NCI-H748 treated with DMSO at 0.1 percent for 48 hours (cell line): ENCODE measurements at places on chromosomes 13 and 19.

DNA sequence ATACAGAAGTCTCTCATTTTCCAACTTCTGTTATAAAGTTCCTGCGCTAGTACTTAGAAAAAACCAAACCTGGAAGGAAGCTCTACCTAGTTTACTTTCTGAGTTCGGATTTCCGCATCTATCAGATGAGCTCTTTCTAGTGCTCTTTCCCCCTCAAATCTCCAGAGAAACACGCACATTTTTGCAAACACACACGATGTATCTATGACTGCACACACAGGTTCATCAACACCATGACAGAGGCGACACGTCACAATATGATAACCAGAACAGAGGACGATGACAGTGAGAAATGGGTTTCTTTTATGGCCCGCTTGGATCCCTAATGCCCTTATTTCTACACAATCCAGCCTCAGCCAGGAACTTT is 629 bp upstream of the LRRC63 start:
- DNase-seq = peak; percentile 41

DNA sequence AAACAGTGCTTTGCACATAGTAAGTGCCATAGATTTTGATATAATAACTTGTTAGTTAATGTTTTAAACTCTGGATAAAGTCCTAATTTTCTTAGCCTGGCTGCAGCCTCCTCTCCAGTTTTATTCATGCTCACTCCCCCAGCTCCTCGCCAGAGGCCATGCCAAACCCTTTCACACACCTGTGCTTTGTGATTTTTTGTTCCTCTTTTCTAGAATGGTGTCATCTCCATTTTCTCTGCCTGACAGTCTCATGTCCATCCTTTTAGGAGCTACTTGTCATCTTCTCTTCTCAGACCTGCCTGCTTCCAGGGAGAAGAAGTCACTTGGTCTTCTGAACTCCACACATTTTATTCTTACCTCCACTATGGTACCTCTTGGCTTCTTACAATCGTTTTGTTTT is 55.8 kb upstream of the SPATA13 start:
- DNase-seq = no peak

- DNase-seq = no peak
Measured at GRCh38 chr19:2719920-2720776, 1.0 kb downstream of the DIRAS1 start.

DNA sequence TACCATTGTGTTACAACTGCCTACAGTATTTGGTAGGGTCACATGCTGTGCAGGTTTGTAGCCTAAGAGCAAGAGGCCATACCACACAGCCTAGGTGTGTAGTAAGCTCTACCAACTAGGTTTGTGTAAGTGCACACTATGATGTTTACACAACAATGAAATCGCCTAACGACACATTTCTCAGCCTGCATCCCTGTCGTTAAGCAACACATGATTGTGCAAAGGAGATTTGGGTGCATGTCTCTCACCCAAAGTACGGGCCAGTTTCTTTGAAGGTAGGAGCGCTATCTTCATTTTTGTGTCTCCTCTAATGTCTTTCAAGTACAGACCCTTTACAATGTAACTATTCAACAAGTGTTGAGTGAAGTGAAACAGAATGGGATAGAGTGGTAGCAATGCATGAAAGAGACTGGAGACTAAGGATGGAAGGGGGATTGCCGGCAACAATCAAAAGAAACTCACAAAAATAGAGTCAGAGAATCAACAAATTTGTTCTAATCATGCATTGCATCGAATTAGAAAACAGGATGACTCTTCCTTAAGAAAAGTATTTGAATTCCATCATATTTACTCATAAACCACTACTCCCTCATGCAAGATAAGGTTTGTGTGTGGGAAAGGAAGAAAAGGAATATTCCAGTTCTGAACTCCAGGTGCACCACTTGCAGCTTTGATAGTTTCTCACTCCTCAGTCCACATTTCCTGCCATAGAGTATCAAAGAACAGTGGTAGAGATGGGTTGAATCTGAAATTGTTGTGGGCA is 60.2 kb upstream of the TNFRSF19 start:
- DNase-seq = no peak

GRCh38 chr13:106623799-106624460 is 56.0 kb upstream of the ARGLU1 start:
- DNase-seq = no peak

- no peak for DNase-seq
Measured at GRCh38 chr19:19083413-19084178, 19.8 kb downstream of the SLC25A42 start.

- no peak for DNase-seq
Measured at GRCh38 chr19:7670150-7670783, 1.4 kb downstream of the RETN start.

DNA sequence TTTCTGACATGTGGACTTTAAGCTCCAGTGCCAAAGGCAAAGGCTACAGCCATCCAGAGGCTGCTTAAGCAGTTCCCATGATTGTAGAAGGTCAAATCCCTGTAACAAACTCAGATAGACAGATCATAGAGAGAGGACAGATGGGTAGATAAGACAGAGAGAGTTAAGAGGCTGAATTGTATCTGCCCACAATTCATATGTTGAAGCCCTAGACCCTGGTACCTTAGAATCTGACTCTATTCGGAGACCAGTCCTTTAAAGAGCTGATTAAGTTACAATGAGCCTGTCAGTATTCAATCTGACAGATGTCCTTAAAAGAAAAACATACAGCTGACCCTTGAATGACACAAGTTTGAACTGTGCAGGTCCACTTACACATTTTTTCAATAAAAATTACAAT is 115.2 kb downstream of the RAP2A start:
- no peak for DNase-seq

DNA sequence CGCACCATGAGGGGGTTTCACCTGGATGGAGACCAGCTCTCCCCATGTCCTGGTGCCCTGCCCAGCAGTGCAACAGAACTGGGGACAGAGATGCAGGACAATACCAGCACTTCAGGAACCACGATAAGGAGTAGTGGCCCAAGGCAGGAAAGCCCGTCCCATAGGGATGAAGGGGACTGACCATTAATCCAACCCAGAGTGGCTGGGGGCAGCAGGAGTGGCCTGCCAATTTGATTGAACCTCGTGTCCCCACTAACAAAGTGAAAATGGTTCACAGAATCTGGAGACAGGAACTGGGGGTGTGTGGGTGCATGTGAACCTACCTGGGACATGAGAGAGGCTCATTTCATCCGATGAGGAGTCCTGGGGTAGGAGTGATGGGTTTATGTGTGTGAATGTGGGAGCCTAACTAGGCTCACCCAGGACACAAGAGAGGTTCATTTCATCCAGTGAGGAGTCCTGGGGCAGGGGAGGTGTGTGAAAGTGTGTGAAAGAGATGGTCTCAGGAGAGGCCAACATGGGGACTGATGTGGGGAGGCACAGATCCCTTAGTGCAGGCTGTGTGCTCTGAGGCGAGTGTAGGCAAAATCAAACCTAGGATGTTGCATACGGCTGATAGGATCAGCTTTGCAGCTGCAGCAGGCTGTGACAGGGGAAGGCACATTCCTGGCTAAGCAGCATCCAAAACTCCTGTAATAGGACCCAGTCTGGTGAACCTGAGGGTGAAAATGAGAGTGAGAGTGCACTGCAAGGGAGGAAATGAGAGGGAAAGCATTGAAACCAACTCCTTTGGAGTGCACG is 98.2 kb downstream of the ZNF429 start:
- DNase-seq = no peak

- no peak for DNase-seq
Measured at GRCh38 chr19:325173-325936, 19.2 kb downstream of the MIER2 start.

DNA sequence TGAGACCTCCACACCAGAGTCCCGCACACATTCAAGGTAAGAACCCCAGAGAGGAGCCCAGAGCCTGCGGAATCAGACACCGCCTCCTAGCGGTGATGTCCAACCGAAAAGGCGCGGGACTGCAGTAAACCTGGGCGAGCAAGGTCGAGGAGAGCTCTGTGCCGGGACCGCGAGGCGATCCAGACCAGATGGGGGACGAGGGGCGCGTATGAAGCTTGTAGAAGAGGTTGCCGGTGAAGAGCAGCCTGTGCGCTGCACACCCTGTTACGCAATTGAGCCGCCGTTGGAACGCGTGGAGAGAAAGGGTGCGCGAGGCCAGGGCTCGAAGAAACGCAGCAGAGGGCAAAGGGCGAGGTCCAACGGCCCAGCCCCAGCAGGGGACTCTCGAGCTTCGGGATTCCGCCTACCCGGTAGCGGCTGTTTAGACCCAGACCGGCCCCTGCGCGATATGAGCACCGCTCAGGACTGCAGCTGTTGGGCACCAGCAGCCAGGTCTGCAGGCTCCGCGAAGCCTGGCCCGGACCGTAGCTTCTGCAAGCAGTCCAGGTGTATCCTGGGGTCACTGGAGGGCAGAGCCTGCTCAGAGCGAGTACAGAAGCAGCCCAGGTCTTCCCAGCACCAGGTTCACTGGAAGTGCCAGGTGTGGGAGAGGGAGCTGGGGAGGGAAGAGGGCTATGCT is 65.9 kb upstream of the ZNF599 start:
- no peak for DNase-seq

GRCh38 chr19:29548483-29549085 is 22.8 kb downstream of the VSTM2B start:
- DNase-seq = no peak

GRCh38 chr13:26017932-26018665 is 33.7 kb downstream of the SHISA2 start:
- DNase-seq = no peak

GRCh38 chr13:103952183-103952582 is 886.0 kb upstream of the SLC10A2 start:
- DNase-seq = no peak

- no peak for DNase-seq
Measured at GRCh38 chr19:57016076-57016475, 103.7 kb upstream of the USP29 start.

GRCh38 chr19:49564616-49565045 is 15.7 kb downstream of the NOSIP start:
- DNase-seq = no peak

- peak; percentile 55 for DNase-seq
Measured at GRCh38 chr19:44824761-44825160, 15.9 kb downstream of the BCAM start.

DNA sequence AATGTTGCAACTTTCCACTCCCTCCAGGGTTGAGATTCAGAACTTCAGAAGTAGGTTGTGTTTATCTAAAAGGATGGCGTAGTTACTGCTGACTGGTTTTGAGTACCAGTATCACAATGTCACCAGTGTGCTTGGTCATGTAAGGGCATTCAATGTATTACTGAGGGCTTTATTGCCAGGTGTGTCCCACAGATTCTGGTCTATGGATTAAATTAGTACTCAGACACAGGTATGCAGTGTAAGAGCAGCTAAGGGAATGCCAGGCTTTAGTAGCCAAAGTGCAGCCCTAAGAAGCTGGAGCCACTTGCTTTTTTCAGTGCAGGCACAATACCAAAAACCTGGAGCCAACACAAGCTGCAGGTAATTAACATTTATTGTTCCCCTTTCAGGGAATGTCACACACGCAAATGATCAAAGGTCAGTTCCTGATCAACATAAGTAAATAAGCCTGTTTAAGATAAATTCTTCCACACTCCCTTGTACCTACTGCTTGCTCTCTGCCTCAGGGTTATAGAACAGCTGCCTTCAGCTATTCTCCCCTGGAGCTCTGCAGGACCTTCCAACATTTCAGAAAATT is 130.1 kb upstream of the ZNF91 start:
- DNase-seq = no peak

- no peak for DNase-seq
Measured at GRCh38 chr13:23450340-23451046, 17.0 kb upstream of the SACS start.

DNA sequence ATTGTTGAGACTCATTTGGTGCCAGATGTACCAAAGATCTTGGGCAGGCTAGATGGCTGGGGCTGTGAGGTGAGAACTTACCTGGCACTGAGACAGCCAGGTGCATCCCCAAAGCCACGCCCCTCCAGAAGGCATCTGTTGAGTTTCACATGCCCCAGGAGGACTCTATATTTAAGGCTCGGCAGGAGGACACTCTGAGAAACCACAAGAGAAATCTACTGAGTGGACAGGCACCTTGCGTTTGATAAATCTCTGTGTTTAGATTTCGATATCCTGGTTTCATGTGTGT is 197.9 kb upstream of the ZNF536 start:
- DNase-seq = no peak

DNA sequence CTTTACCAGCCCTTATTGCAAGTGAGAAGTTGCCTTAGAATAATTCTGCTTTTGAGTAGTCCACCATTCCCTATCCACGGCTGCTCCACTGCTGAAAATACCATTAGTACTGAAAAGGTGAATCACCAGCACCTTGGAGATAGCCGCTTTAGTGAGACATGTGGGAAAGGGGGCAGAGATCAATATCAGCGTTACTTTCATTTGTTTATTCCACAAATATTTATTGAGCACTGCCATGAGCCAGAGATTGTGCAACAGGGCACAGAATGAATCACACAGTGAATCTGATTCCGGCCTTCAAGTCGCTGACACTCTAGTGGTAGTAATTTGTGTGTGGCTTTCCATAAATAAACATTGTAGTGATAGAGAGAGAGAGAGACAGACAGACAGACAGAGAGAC is 31.5 kb upstream of the MYO16 start:
- no peak for DNase-seq

- DNase-seq = no peak
Measured at GRCh38 chr19:54875506-54875905, 1.5 kb downstream of the FCAR start.
